Psoas muscle (tissue), 8 donors: ENCODE measurements at places on chromosomes 4 and X.
A peak's percentile ranks its signal among the peaks of the same experiment; 100 is the strongest.

GRCh38 chr4:139142087-139142486, 34.9 kb downstream of the ELF2 start:
- no peak for DNase-seq

DNA sequence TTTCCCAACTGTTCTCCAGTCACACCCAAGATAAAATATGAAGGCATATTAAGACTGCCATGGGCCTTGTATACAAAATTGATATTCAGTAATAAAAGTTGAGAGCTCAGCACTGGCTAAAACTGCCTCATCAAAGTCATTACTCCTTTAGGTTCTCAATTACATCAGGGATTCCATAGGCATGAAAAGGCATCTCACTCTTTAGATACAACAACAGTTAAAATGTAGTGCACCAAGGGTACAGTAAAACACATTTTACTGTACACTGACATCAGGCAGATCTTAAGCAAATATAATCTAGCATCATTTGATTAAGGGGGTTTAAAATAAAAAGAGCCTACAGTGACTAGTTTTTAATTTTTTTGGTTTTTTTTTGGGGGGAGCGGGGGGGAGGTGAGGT, 107.7 kb downstream of the PPP3CA start:
- no peak for DNase-seq

- DNase-seq, result no peak
These were observed 13.7 kb downstream of the OCRL start for GRCh38 chrX:129553619-129554288.

DNA sequence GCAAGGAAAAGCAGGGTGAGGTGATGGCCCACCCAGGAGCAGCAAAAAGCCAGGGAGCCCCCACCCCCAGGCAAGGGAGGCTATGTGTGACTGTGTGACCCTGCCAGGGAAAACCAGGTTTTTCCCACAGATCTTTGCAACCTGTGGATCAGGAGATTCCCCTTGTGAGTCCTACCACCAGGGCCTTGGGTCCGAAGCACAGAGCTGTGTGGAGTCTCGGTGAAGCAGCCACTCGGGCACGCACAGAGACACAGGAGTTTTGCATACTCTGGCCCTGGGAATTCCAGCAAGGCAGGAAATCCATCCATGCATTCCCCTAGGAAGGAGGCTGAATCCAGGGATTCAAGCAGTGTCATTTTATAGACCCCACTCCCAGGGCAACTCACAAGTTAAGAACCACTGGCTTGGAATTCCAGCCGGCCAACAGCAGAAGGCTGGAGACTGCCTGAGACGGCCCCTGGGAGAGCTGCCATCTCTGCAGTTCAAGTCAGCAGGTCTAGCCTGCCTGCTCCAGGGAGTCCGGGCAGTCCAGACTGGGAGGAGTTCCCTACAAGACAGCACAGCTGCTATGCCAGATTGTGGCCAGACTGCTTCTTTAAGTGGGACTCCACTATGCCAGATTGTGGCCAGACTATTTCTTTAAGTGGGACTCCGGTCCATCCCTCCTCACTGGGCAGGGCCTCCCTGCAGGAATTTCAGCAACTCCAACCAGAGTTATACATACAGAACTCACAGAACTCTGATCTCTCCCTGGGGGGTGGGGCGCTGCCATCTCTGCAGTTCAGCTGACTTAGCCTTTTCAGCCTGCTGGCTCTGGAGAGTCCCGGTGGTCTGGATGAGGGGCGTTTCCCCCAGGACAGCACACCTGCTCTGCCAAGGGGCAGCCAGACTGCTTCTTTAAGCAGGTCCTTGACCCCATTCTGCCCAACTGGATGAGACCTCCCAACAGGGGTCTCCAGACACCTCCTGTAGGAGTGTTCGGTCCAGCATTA, 85.1 kb upstream of the ADAD1 start:
- DNase-seq, result no peak

GRCh38 chr4:138831948-138832347, 183.6 kb upstream of the NOCT start:
- DNase-seq, result no peak

- DNase-seq, result no peak
These were observed 44.2 kb downstream of the COMMD8 start for GRCh38 chr4:47419296-47419695.

DNA sequence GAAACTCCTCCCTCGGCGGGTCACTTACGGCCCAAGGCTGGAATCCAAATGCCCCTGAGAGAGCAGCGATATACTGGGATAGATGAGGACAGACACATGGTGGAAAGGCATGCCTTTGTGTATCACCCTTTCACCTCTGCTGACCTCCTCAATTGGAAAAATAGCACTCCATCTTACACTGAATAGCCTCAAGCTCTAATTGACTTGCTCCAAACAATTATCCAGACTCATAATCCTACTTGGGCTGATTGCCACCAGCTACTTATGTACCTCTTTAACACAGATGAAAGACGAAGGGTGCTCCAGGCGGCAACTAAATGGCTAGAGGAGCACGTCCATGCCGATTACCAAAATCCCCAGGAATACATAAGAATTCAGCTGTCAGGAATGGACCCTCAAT, 1142.2 kb downstream of the ARAP2 start:
- DNase-seq, result no peak

GRCh38 chrX:51598899-51599298, 19.8 kb downstream of the CENPVL3 start:
- no peak for DNase-seq

- DNase-seq, result peak; percentile 37
These were observed 74.2 kb downstream of the FREM3 start for GRCh38 chr4:143626134-143626911.
